Type B pancreatic cell (in vitro differentiated cells): ENCODE measurements at places on chromosomes 16 and 17. TPM values are rescaled to one million over a fixed set of nuclear protein-coding genes. Genes with fewer than 3 reads are reported as not detected.
A peak's percentile ranks its signal among the peaks of the same experiment; 100 is the strongest.

SHISA9 gene
- total RNA-seq = 5.3 and 6.3 TPM in 2 replicates

OGFOD1 gene
- total RNA-seq = 45.9 and 52.2 TPM in 2 replicates

ERN1 gene
- 12.1 and 13.9 TPM in 2 replicates for total RNA-seq

TBC1D3 gene
- total RNA-seq = not detected in 2 replicates

OR2C1 gene
- total RNA-seq = 0.22 TPM in 1 of 2 replicates, not detected in the other

CDH11 gene
- 34.5 and 287 TPM in 2 replicates for total RNA-seq

DNA sequence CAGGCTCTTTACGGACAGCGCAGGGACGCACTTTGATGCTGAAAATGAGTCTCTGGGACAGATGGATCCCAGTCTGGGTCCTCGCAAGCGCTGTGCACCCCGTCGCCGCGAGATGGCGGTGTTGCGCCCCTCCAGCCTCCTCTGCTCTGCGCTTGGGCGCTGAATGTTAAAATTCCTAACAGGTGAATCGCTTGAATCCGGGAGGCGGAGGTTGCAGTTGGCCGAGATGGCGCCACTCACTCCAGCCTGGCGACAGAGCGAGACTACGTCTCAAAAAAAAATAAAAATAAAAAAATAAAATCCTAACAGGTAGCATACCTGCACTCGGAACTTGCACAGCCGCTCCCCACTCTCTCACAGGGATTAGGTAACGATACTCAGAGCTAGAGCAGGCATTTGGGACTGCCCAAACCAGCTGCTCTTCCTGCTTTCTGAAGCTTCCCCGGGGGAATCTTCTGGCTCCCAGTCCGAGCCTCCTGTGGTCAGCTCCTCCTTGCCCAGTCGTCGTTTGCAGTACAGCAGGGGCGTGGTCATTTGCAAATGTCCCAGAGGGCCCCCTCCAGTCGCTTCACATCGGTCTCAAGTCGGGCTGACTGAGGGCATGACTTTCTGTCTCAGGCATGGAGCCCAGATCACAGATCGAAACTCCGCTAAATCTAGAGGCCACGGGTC lies 26.2 kb upstream of the OSGIN1 start:
- H3K36me3 ChIP-seq = no peaks in the 10 kb centered on the region
- H3K4me3 ChIP-seq = peak overlapping the region; percentile 83
- DNase-seq = peak; percentile 88

GRCh38 chr17:69884846-69885245 lies 190.2 kb upstream of the KCNJ16 start:
- no peak for DNase-seq
- no peak overlapping the region for H3K4me3 ChIP-seq
- no peaks in the 10 kb centered on the region for H3K36me3 ChIP-seq
- H3K27ac ChIP-seq = no peak overlapping the region

- no peak overlapping the region for H3K27ac ChIP-seq
- no peak for DNase-seq
- H3K27me3 ChIP-seq = no peaks in the 10 kb centered on the region
- no peak overlapping the region for H3K4me3 ChIP-seq
Measured at GRCh38 chr16:4762205-4762604, 4.8 kb downstream of the ZNF500 start.

GRCh38 chr16:57822018-57822553 lies 19.8 kb upstream of the KIFC3 start:
- no peak for DNase-seq
- peak overlapping the region; percentile 61 for H3K27ac ChIP-seq
- H3K4me3 ChIP-seq = no peak overlapping the region
- no peaks in the 10 kb centered on the region for H3K36me3 ChIP-seq
- peaks cover 4% of the 10 kb centered on the region for H3K27me3 ChIP-seq

DNA sequence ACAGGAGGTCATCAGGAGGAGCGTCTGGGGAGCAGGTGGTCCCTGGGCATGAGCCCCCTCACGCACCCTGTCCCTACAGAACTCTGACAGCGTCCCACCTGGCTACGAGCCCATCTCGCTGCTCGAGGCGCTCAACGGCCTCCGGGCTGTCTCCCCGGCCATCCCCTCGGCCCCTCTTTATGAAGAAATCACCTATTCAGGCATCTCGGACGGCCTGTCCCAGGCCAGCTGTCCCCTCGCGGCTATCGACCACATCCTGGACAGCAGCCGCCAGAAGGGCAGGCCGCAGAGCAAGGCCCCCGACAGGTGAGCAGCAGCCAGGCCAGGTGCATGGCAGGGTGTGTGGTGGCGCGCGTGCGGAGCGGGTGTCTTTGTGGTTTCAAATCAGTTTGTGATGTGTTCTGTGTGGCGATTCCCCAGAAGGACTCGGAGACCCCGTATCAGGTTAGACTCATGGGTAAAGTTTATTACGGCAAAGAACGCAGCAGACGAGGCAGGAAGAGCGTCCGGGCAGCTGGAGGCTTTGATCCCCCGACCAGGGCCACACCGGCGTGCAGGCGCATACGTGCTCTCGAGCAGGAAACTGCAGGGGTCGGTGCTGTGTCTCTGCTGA lies 11.8 kb upstream of the NUDT16L1 start:
- no peak overlapping the region for H3K4me3 ChIP-seq
- no peak for DNase-seq
- peaks cover 5% of the 10 kb centered on the region for H3K4me1 ChIP-seq
- H3K27ac ChIP-seq = no peak overlapping the region

DNA sequence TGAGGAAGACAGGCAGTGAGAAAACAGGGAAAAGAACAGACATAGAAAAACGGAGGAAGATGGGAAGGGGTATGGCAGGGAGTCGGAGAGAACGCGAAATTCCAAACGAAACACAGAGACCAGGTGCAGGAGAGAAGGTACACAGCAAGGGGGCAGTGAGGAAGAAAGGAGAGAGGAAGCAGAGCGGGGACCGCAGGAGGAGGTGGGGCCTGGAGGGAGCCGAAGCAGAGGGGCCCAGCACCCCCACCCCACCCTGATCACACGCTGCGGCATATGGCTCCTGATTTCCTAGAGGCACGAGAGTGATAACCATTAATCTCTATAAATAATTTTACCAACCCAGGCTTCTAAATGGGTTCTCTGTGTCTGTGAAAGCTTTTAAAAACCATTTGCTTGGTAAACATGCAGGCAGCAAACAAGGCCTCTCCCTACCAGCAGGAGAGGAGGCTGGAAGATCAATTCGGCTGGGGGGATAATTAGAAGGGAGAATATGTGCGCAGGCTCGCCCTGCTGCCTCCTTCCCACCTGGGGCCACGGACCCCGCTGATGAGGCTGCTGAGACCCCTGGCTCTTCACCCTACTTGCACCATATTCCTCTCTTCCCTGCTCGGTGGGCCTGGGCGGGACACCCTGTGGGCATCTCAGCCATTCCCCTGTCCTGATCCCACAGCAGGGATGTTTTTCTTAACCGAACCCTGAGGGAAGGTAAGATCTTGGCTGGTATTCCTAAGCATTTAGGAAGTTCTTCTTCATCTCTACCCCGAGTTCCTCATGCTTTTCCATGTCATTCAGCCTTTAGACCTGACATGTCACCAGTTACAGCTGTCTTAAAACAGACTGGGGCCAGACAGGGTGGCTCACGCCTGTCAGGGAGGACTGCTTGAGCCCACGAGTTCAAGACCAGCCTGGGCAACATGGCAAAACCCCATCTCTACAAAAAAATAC lies 86.7 kb downstream of the TMEM132E start:
- no peak for DNase-seq
- H3K27me3 ChIP-seq = peaks cover 58% of the 10 kb centered on the region
- no peaks in the 10 kb centered on the region for H3K36me3 ChIP-seq
- no peak overlapping the region for H3K27ac ChIP-seq
- no peak overlapping the region for H3K4me3 ChIP-seq

DNA sequence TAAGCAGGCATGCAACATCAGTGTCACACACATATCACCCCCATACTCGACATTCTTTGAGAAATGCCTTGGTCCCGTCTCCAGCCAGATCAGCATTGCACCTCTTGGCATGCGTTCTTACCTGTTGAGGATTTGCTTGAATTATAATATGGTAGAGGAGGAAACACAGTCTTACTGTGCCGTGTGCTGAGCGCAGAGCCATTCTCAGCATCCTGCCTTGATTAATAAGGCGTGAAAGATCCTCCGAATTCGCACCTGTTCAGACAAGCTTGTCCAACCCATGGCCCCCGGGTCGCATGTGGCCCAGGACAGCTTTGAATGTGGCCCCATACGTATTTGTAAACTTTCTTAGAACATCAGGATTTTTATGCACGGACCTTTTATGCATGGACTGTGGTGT lies 408.1 kb downstream of the WWOX start:
- H3K4me3 ChIP-seq = no peak overlapping the region
- H3K27ac ChIP-seq = no peak overlapping the region
- no peaks in the 10 kb centered on the region for H3K27me3 ChIP-seq
- H3K36me3 ChIP-seq = no peaks in the 10 kb centered on the region
- DNase-seq = no peak

DNA sequence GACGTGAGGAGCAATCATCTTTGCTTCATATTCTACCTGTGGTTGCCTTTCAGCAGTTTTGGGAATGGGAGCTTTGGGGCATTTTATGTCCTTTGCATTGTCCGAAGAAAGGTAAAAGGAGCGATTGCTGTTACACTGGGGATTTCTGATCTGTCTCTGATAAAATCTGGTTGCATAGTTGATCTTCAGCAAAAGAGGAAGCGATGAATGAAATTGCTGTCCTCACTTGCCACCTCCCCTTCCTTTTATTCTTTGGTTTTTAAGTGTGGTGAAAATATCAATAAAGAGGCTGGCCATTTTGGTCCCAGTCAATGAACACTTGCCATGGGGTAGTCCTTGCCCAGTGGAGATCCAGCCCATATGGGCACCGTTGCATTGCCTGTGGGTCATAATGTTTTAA lies 236.8 kb downstream of the MSI2 start:
- H3K4me3 ChIP-seq = no peak overlapping the region
- H3K4me1 ChIP-seq = peaks cover 22% of the 10 kb centered on the region
- H3K36me3 ChIP-seq = peaks cover 15% of the 10 kb centered on the region
- H3K27ac ChIP-seq = no peak overlapping the region
- DNase-seq = no peak

GRCh38 chr16:12942861-12943260 lies 41.5 kb downstream of the SHISA9 start:
- peaks cover 5% of the 10 kb centered on the region for H3K27me3 ChIP-seq
- DNase-seq = no peak
- H3K27ac ChIP-seq = no peak overlapping the region
- no peaks in the 10 kb centered on the region for H3K4me1 ChIP-seq

- H3K4me1 ChIP-seq = no peaks in the 10 kb centered on the region
- no peaks in the 10 kb centered on the region for H3K36me3 ChIP-seq
- peaks cover 21% of the 10 kb centered on the region for H3K27me3 ChIP-seq
- no peak overlapping the region for H3K27ac ChIP-seq
- DNase-seq = no peak
- no peak overlapping the region for H3K4me3 ChIP-seq
Measured at GRCh38 chr16:48892893-48893292, 282.9 kb upstream of the N4BP1 start.

DNA sequence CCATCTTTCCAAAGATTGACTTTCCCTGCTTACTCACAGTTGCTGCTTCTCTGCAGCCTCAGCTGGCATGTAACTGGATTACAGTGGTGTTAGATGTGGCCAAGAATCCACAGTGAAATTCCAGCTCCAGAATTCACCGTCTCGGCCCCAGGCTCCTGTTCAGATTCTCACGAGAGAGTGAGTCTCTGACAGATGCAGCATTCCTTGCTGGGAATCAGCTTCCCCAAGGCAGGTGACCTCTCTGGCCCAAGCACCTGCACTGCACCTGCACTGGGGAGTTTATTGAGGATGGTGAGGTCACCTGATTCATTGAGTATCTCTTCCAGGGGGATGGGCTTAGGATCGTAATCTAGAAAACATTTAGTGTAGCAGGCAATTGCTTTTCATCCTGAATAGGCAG lies 600.5 kb upstream of the RBFOX1 start:
- DNase-seq = no peak
- no peaks in the 10 kb centered on the region for H3K36me3 ChIP-seq
- H3K27me3 ChIP-seq = peaks cover 11% of the 10 kb centered on the region
- no peak overlapping the region for H3K4me3 ChIP-seq
- H3K4me1 ChIP-seq = no peaks in the 10 kb centered on the region
- H3K27ac ChIP-seq = no peak overlapping the region

DNA sequence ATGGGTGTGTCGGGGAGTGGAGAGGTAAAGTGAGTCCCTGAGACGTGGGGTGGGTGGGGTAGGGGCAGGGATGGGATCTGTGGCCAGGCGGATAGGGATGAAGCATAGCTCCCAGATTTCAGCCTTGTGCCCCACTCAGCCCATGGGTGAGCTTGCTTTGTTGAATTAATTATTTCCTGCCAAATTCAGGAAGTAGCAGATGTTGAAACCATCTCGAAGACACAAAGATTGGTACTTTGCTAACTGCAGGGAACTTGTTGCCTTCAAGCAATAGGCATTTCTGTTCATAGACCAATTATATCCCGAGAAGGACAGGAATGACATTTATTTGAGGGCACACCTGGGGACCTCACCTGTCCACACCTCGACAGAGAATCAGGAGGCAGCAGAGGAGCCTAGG lies 11.0 kb upstream of the C16orf74 start:
- peaks cover 40% of the 10 kb centered on the region for H3K27me3 ChIP-seq
- no peak overlapping the region for H3K4me3 ChIP-seq
- H3K27ac ChIP-seq = no peak overlapping the region
- no peak for DNase-seq
- H3K4me1 ChIP-seq = no peaks in the 10 kb centered on the region
- no peaks in the 10 kb centered on the region for H3K36me3 ChIP-seq

- no peaks in the 10 kb centered on the region for H3K36me3 ChIP-seq
- no peak for DNase-seq
- no peak overlapping the region for H3K27ac ChIP-seq
- no peak overlapping the region for H3K4me3 ChIP-seq
- H3K27me3 ChIP-seq = peaks cover 25% of the 10 kb centered on the region
Measured at GRCh38 chr17:46836500-46836899, 14.9 kb upstream of the WNT9B start.

GRCh38 chr16:19884611-19885450 lies at the start of gene GPRC5B:
Gene GPRC5B, minus strand, starts transcription at chr16:19884848. Its CDS starts 12,003 bp downstream, at chr16:19872845.
- H3K36me3 ChIP-seq = peaks cover 7% of the 10 kb centered on the region
- H3K4me1 ChIP-seq = peaks cover 20% of the 10 kb centered on the region
- peak within 1 kb of the TSS; percentile 90 for H3K4me3 ChIP-seq
- H3K27ac ChIP-seq = peak within 1 kb of the TSS; percentile 36
- peak; percentile 74 for DNase-seq

GRCh38 chr17:61463316-61464129 lies 11.3 kb downstream of the TBX4 start:
- H3K4me1 ChIP-seq = peaks cover 35% of the 10 kb centered on the region
- peaks cover 4% of the 10 kb centered on the region for H3K36me3 ChIP-seq
- peak overlapping the region; percentile 79 for H3K4me3 ChIP-seq
- no peak for DNase-seq
- peaks cover 81% of the 10 kb centered on the region for H3K27me3 ChIP-seq
- H3K27ac ChIP-seq = peak overlapping the region; percentile 86
